Naive B cell (primary cell): ENCODE measurements at places on chromosomes 3 and 15.

- DNase-seq = no peak
Measured at GRCh38 chr15:66803182-66803729, 101.2 kb downstream of the SMAD6 start.

GRCh38 chr15:72353266-72353665, 22.5 kb downstream of the HEXA start:
- no peak for DNase-seq

- DNase-seq = no peak
Measured at GRCh38 chr3:4406746-4407568, 60.1 kb downstream of the SUMF1 start.

- no peak for DNase-seq
Measured at GRCh38 chr3:14757153-14757700, 61.5 kb upstream of the FGD5 start.

GRCh38 chr3:54322354-54322753, 200.0 kb downstream of the CACNA2D3 start:
- no peak for DNase-seq

DNA sequence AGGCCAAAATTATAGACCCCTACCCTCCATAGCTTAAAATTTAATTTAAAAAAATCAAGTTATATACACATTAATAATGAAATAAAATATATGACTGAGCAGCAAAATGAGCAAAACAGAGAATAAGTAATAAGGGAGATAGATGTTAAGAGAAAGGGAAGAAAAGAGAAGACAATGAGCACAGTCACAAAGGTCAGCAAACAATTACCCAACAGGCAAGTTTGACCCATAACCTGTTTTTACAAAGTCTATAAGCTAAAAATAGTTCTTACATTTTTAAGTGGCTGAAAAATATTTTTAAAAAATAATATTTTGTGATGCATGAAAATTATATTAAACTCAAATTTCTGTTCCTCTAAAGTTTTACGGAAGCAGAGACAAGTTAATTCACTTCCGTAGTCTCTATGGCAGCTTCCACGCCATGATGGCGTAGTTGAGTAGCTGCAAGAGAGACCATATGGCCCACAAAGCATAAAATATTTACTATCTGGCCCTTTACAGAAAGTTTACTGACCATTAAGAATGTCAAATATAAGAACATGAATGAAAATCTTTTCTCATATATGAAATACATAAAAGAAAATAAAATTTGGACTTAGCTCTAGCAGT, 47.5 kb downstream of the ACAP2 start:
- DNase-seq = no peak

DNA sequence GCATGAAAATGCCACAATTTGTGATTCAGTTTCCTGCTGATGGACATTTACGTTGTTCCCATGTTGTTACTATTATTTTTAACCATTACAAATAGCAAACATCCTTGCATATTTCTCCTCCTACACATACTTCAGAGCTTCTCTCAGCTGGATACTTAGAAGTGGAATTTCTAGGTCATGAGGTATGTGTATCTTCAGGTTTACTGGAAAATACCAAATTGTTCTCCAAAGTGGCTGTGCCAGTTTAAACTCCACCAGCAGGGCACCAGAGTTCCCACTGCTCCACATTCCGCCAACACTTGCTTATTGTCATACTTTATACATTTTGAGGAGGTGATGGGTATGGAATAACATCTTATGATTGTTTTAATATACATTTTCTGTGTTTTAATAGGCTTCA, 45.7 kb downstream of the PRR23E start:
- DNase-seq = no peak
